Urinary bladder (tissue), 4 donors: ENCODE measurements at places on chromosomes 13 and 19. TPM values are rescaled to one million over a fixed set of nuclear protein-coding genes. Genes with fewer than 3 reads are reported as not detected.

DNA sequence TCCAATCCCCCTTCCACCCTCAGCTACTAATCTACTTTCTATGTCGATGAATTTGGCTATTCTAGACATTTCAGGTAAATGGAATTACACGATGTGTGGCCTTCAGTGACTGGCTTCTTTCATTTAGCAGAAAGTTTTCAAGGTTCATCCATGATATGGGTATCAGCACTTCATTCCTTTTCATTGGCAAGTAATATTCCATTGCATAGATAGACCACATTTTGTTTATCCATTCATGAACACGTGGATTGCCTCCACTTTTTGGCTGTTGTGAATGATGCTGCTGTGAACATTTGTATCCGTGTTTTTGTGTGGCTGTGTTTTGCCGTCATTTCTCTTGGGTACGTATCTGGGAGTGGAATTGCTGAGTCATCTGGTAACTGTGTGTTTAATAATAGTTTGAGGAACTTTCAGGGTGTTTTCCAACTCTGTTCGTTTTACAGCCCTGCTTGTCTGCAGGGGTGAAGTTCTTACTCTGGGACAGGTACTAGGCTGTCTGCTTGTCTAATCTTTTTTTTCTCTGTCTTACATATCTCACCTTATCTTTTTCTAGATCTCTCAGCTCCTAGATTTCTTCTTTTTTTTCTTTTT lies 32.5 kb downstream of the MARK4 start:
- DNase-seq = no peak

DNA sequence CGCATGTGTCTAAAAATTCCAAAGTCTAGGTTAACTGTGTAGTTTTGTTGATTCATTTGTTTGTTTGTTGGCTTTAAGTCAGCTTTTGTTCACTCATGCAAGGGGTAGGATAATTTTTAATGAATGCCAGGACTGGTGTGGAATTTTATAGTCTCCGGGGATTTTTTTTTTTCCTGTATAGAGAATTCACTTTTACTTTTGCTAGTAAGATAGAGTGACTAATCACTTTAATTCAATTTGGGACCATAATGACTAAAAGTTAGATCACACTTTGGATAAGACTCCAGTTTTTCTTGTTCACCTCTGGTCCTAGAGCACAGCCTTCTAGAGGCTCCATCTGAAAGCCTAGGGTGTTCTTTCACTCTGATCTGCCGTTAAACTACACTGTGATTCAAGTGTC lies 1690.0 kb downstream of the PCDH9 start:
- no peak for DNase-seq

GRCh38 chr13:100275746-100276145 lies 186.9 kb downstream of the PCCA start:
- DNase-seq = no peak

GRCh38 chr13:85657942-85658341 lies 141.3 kb downstream of the SLITRK6 start:
- DNase-seq = no peak

- no peak for DNase-seq
Observed at GRCh38 chr13:78198821-78199220, 280.2 kb upstream of the EDNRB start.

The SPTBN4 gene
- total RNA-seq = 1.7 TPM

The CYP4F8 gene
- 0.37 TPM for total RNA-seq
